Activated T-cell treated with anti-CD3 and anti-CD28 coated beads, Interleukin-2, amount 50 U/mL, for 72 hours (primary cell): ENCODE measurements at places on chromosomes 2 and 18.

DNA sequence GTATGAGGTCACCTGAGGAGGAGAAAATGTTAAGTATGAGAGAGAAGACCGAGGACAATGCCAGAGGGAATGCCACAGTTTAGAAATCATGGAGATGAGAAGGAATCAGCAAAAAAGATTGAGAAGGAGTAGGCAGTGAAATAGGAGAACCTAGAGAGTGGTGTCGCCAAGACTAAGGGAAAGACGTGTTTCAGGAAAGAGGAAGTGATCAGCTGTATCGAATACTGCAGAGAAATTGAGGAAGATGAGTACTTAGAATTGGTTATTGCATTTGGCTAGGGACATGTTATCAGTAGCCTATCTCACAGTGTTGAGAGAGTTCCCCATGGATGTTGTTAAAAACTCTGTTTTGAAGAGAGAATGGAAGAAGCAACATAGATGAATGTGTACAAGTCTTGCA, 112.3 kb downstream of the GALNT1 start:
- no peak for DNase-seq

DNA sequence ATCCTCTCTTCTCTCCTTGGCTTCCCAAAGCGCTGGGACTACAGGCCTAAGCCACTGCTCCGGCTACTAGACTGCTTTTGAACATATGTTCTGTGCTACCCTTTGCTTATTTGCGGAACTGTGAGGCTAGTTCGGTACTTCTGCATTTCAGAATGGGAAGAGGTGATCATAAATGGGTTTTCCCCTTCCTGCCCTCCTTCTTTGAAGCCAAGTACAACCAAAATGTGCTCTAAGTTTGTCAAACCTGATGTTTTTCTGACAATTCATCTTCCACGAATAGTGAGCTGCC, 1.7 kb upstream of the ESCO1 start:
- no peak for DNase-seq

DNA sequence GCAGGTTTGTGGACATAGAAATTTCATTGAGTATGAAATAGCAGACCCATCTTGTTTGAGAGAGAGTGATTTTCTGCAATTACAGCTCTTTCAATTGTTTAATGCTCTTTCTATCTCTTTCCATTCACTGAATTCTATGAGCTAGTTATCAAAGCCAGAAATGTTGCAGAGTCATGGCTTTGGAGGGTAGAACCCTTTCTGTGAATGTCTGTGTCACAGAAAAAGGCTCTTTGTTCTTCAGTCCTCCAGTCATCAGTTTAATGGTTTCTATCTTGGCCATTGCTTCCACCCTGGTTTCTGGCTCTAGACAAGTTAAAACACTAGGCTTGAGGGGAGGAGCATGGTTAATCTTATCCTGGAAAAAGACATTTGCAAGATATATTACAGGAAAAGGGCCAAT, 655.0 kb downstream of the STK39 start:
- no peak for DNase-seq

GRCh38 chr2:88545118-88545517, 82.1 kb downstream of the EIF2AK3 start:
- DNase-seq = no peak

- no peak for DNase-seq
Measured at GRCh38 chr2:162174746-162175145, 22.7 kb upstream of the GCG start.

DNA sequence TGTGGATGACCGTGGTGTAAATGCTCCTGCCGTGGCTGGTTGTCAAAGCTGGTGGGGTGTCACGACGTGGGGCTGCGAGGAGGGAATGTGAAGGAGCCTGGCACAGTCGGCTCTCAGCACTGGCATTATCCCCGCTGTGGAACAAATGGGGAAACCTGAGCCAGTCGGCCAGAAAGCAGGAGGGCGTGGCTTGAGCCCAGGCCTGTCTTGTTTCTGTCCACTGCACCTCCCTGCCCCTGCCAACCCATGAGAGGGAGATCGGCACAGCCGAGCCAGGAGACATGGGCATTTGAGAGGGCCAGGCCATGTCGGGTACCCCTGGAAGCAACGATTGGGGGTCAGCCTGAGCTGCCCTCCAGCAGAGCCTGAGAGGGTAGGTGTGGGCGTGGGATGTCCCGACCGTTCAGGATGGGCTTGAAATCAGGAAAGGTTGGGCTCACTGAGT, 44.5 kb downstream of the PDIA6 start:
- DNase-seq = no peak

GRCh38 chr2:50962731-50963130, 69.2 kb downstream of the NRXN1 start:
- no peak for DNase-seq

GRCh38 chr2:184067502-184067901, 530.8 kb upstream of the ZNF804A start:
- DNase-seq = no peak

- DNase-seq = no peak
Measured at GRCh38 chr18:10121786-10122515, 208.1 kb downstream of the VAPA start.
